K562 (cell line): ENCODE measurements at places on chromosomes 5 and 9. TPM values are rescaled to one million over a fixed set of nuclear protein-coding genes. Genes with fewer than 3 reads are reported as not detected.

The ZNF366 gene
- total RNA-seq: not detected in 2 replicates

The ARHGEF37 gene
- total RNA-seq: 0.27 and 0.51 TPM in 2 replicates

The SOX30 gene
- not detected in 2 replicates for total RNA-seq

The C9orf40 gene
- 17.3 and 18.8 TPM in 2 replicates for total RNA-seq

The ABO gene
- total RNA-seq: 11.9 and 15.3 TPM in 2 replicates

The ANKRD33B gene
- 1.3 and 1.7 TPM in 2 replicates for total RNA-seq

The FAM221B gene
- not detected in 2 replicates for total RNA-seq

The ORM2 gene
- 0.98 and 1.5 TPM in 2 replicates for total RNA-seq

The CCNJL gene
- 0.04 and 0.13 TPM in 2 replicates for total RNA-seq

The PCDHGA8 gene
- 0.07 and 0.18 TPM in 2 replicates for total RNA-seq

The FRMPD1 gene
- not detected in 2 replicates for total RNA-seq

The F2RL1 gene
- 0.22 and 0.27 TPM in 2 replicates for total RNA-seq

The ENTPD8 gene
- 0.13 and 0.18 TPM in 2 replicates for total RNA-seq

The CXCL14 gene
- total RNA-seq: not detected in 2 replicates

The PCDHGB6 gene
- 0.11 TPM in 2 replicates for total RNA-seq

The GLRA1 gene
- total RNA-seq: not detected in 2 replicates

The TSSK1B gene
- total RNA-seq: not detected in 2 replicates

The SPINK13 gene
- not detected in 2 replicates for total RNA-seq

The HSPA4 gene
- 274 and 277 TPM in 2 replicates for total RNA-seq

The SHLD3 gene
- 4.7 and 4.8 TPM in 2 replicates for total RNA-seq

The GLRX gene
- 2.9 and 4.4 TPM in 2 replicates for total RNA-seq

The RGS3 gene
- 2.9 and 3.0 TPM in 2 replicates for total RNA-seq

The SPATA31C1 gene
- total RNA-seq: 0.07 TPM in 1 of 2 replicates, not detected in the other

The FSTL4 gene
- not detected in 2 replicates for total RNA-seq

The STPG3 gene
- total RNA-seq: not detected in 2 replicates

The GABRA1 gene
- total RNA-seq: not detected in 2 replicates

The LHFPL2 gene
- 6.6 TPM in 2 replicates for total RNA-seq

The FGFR4 gene
- 32.2 and 35.4 TPM in 2 replicates for total RNA-seq

The NUTM2F gene
- not detected in 2 replicates for total RNA-seq

The FOXD4L3 gene
- not detected in 2 replicates for total RNA-seq

The CER1 gene
- total RNA-seq: not detected in 2 replicates

The AIF1L gene
- total RNA-seq: 1.7 and 2.0 TPM in 2 replicates

The ESM1 gene
- not detected in 2 replicates for total RNA-seq

The FCN1 gene
- not detected in 2 replicates for total RNA-seq

The KCNV2 gene
- not detected in 2 replicates for total RNA-seq

The KCNMB1 gene
- not detected in 2 replicates for total RNA-seq

The PDCD1LG2 gene
- total RNA-seq: not detected in 2 replicates

The FOXE1 gene
- not detected in 2 replicates for total RNA-seq

The PCDHGA9 gene
- 0.18 and 0.20 TPM in 2 replicates for total RNA-seq

The IL9 gene
- total RNA-seq: not detected in 2 replicates

The LPAR1 gene
- total RNA-seq: 0.09 and 0.13 TPM in 2 replicates

The GPR151 gene
- not detected in 2 replicates for total RNA-seq

The ZNF454 gene
- total RNA-seq: not detected in 2 replicates

The NME5 gene
- not detected in 2 replicates for total RNA-seq

The ADAMTS13 gene
- total RNA-seq: 0.07 TPM in 1 of 2 replicates, not detected in the other
